ENCODE measurements at places on chromosomes 12 and 14.
A peak's percentile ranks its signal among the peaks of the same experiment; 100 is the strongest.

DNA sequence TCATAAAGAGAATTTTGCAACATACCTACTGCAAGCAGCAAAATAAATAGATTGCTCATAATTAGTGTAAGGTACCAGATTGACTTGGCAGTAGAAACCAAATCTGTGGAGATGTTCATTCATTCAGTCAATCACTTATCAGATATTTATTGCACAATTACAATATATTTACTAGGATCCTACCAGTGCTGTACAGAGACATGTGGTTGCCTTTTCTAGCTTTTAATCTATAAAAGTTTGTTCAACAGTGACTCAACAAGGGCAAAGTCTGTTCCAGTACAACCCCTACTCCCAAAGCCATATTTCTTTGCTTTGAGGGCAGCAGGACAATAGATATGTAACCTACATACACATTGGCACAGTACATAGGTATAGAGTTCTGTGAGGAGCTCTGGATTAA lies 27.3 kb downstream of the ABCD2 start:
- H3K27me3 ChIP-seq: no peaks in the 10 kb centered on the region
- DNase-seq: no peak
- no peak overlapping the region for H3K27ac ChIP-seq
- H3K4me3 ChIP-seq: no peak overlapping the region
- H3K4me1 ChIP-seq: peaks cover 3% of the 10 kb centered on the region

- no peak for DNase-seq
- no peaks in the 10 kb centered on the region for H3K27me3 ChIP-seq
- H3K4me1 ChIP-seq: no peaks in the 10 kb centered on the region
- H3K36me3 ChIP-seq: peaks cover 11% of the 10 kb centered on the region
- H3K27ac ChIP-seq: no peak overlapping the region
Measured at GRCh38 chr12:100289038-100289437, 22.1 kb downstream of the SCYL2 start.

GRCh38 chr12:117412465-117413188 lies 51.2 kb upstream of the NOS1 start:
- DNase-seq: no peak
- H3K4me3 ChIP-seq: no peak overlapping the region
- peaks cover 26% of the 10 kb centered on the region for H3K27me3 ChIP-seq
- H3K27ac ChIP-seq: no peak overlapping the region
- no peaks in the 10 kb centered on the region for H3K4me1 ChIP-seq

- DNase-seq: no peak
- no peaks in the 10 kb centered on the region for H3K36me3 ChIP-seq
- H3K27me3 ChIP-seq: no peaks in the 10 kb centered on the region
Measured at GRCh38 chr12:20351406-20351805, 16.9 kb upstream of the PDE3A start.

- no peaks in the 10 kb centered on the region for H3K36me3 ChIP-seq
- H3K27ac ChIP-seq: no peak overlapping the region
- no peak overlapping the region for H3K4me3 ChIP-seq
Measured at GRCh38 chr12:131025939-131026702, 72.4 kb downstream of the ADGRD1 start.

DNA sequence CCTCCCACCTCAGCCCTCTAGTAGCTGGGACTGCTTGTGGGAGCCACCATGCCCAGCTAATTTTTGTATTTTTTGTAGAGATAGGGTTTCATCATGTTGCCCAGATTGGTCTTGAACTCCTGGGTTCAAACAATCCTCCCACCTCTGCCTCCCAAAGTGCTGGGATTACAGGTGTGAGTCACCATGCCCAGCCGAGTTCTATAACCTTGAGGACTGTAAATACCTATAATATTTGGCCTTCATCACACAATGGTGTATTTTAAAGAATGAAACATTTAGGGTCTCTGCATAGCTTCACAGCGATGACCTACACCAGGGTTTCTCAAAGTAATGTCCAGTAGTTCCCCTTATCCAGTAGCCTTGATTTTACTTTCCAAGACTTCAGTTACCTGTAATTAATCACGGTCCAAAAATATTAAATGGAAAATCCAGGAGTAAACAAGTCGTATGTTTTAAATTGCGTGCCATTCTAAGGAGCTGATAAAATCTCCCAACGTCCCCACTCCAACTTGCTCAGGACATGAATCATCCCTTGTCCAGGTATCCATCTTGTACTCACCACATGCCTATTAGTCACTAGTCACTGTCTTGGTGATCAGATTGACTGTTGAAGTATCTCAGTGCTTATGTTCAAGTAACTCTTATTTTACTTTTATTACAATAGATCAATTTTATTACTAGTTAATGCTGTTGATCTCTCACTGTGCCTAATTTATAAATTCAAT lies 368.2 kb downstream of the BTG1 start:
- peaks cover 7% of the 10 kb centered on the region for H3K4me1 ChIP-seq
- H3K27me3 ChIP-seq: no peaks in the 10 kb centered on the region
- no peak for DNase-seq
- H3K4me3 ChIP-seq: no peak overlapping the region

GRCh38 chr12:16756833-16757555 lies 151.0 kb upstream of the LMO3 start:
- H3K4me1 ChIP-seq: no peaks in the 10 kb centered on the region
- no peaks in the 10 kb centered on the region for H3K36me3 ChIP-seq
- no peak for DNase-seq
- no peak overlapping the region for H3K4me3 ChIP-seq
- H3K27ac ChIP-seq: no peak overlapping the region

DNA sequence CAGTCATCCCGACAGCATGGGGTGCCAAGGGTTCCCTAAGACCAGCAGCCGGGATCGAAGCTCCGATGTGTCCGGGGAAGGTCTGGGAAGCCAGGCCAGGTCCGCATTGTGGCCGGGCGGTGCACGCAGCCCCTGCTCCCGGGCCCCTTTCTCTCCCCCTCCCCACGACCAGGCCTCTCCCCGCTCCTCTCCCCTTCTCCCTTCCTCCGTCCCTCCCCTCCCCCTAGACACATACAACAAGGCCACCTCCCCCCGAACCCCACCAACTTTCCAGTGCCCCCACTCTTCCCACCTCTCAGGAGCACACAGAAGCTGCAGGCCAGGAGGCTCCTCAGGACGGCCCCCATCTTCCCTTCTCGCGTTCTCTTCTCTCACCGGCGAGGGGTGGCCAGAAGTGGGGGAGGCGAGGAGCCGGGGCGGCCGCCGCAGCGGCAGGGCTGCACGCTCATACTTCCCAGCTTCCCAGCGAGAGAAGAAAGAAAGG lies 413 bp downstream of the LRP6 start:
- no peak overlapping the region for H3K27ac ChIP-seq
- peaks cover 13% of the 10 kb centered on the region for H3K4me1 ChIP-seq
- no peak for DNase-seq
- H3K4me3 ChIP-seq: peak overlapping the region; percentile 84

- H3K4me3 ChIP-seq: no peak overlapping the region
- no peaks in the 10 kb centered on the region for H3K36me3 ChIP-seq
- H3K27ac ChIP-seq: no peak overlapping the region
Measured at GRCh38 chr12:100955139-100955538, 160.6 kb downstream of the ANO4 start.

GRCh38 chr12:54759751-54760150 lies 94.6 kb upstream of the MUCL1 start:
- no peak for DNase-seq
- no peak overlapping the region for H3K27ac ChIP-seq
- H3K4me3 ChIP-seq: no peak overlapping the region

DNA sequence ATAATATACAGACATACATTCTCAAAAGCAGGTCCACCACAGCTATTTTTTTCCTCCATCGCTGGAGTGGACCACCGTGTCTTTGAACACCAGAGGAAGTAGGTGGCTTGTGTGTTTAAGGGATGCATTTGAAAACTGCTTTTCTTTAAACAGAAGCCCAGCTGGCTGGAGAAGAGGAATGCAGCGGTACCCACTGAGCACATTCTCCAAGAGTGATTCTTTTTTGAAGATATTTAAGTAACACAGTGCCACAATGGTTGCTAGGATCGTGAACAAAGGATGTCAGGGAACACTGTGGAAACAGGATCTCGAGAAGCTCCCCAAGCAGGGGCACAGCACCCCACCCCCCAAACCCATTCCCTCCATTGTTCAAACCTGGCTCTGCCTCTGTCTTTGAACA lies 286.6 kb upstream of the PWP1 start:
- no peak overlapping the region for H3K4me3 ChIP-seq
- H3K27ac ChIP-seq: no peak overlapping the region
- H3K4me1 ChIP-seq: peaks cover 31% of the 10 kb centered on the region
- peaks cover 6% of the 10 kb centered on the region for H3K36me3 ChIP-seq

DNA sequence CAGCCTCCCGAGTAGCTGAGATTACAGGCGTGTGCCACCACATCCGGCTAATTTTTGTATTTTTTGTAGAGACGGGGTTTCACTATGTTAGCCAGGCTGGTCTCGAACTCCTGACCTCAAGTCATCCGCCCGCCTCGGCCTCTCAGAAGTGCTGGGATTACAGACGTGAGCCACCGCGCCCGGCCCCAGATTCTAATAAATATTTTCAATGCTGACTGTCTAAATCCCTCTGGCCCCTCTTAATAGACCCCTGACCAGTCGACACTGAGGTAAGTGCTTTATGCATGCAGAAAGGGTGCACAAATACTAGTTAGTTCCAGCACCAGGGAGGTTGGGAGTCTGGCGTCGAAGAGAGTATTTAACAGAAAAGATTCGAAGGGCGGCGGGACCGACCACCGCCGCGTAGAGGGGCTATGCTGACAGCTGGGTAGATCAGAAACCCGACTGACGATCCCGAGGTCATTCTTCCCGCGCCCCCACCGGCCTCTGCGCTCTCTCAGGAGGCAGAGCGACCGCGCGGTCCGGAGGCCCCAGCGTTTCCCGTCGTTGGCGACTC lies 1.1 kb upstream of the SPATS2 start:
- H3K4me3 ChIP-seq: peak overlapping the region; percentile 95
- H3K4me1 ChIP-seq: peaks cover 17% of the 10 kb centered on the region
- peak overlapping the region; percentile 94 for H3K27ac ChIP-seq
- H3K27me3 ChIP-seq: no peaks in the 10 kb centered on the region

DNA sequence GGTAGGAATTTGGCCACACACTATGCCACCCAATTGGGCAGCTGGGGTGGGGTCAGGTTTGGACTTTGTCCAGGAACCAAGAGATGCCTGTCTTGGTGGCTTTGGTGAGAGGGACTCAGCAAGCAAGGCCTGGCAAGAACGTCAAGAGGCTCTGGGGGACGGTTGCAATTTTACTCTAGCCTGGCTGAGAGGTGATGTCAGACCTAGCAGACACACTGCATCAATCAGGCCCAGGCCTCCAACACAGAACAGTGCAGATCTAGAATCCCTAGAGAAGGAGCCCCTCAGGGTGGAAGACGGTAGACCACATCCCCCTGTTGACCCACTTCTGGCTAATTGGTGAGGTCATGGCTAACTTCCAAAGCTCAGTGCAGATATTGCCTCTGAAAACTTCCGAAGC lies 1.6 kb upstream of the UNC119B start:
- no peak overlapping the region for H3K4me3 ChIP-seq
- H3K36me3 ChIP-seq: no peaks in the 10 kb centered on the region
- DNase-seq: no peak
- H3K27me3 ChIP-seq: no peaks in the 10 kb centered on the region

- no peak overlapping the region for H3K4me3 ChIP-seq
- H3K36me3 ChIP-seq: no peaks in the 10 kb centered on the region
Measured at GRCh38 chr12:102498471-102498870, 18.1 kb upstream of the IGF1 start.

GRCh38 chr12:41970744-41971143 lies 173.9 kb downstream of the GXYLT1 start:
- no peaks in the 10 kb centered on the region for H3K4me1 ChIP-seq
- no peaks in the 10 kb centered on the region for H3K27me3 ChIP-seq
- no peaks in the 10 kb centered on the region for H3K36me3 ChIP-seq
- DNase-seq: no peak
- no peak overlapping the region for H3K27ac ChIP-seq

DNA sequence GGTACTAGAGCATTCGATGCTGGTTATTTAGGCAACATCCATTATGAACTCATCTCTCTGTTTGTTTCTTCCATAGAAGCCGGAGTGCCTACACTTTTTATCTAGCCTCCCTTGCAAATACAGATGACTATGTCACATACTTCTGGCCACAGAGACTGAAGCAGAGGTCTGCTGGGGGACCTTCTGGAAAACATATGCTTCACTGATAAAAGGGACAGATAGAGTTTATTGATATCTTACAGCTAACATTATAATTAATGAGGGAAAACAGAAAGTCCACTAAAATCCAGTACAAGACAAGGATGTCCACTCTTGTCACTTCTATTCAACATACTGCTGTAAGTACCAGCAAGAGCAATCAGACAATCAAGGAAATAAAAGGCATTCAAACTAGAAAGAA lies 104.3 kb upstream of the FAR2 start:
- H3K27ac ChIP-seq: no peak overlapping the region
- H3K36me3 ChIP-seq: no peaks in the 10 kb centered on the region
- peaks cover 35% of the 10 kb centered on the region for H3K27me3 ChIP-seq
- no peaks in the 10 kb centered on the region for H3K4me1 ChIP-seq
- H3K4me3 ChIP-seq: no peak overlapping the region

- H3K27ac ChIP-seq: no peak overlapping the region
- no peak for DNase-seq
- no peak overlapping the region for H3K4me3 ChIP-seq
- H3K4me1 ChIP-seq: peaks cover 13% of the 10 kb centered on the region
- H3K27me3 ChIP-seq: no peaks in the 10 kb centered on the region
Measured at GRCh38 chr14:105323663-105324062, 9.1 kb downstream of the PACS2 start.

- H3K27ac ChIP-seq: no peak overlapping the region
- H3K27me3 ChIP-seq: peaks cover 46% of the 10 kb centered on the region
- H3K36me3 ChIP-seq: no peaks in the 10 kb centered on the region
- H3K4me3 ChIP-seq: peak overlapping the region; percentile 78
Measured at GRCh38 chr12:32895688-32896431, 717 bp downstream of the PKP2 start.

- H3K36me3 ChIP-seq: no peaks in the 10 kb centered on the region
- no peak overlapping the region for H3K4me3 ChIP-seq
- no peaks in the 10 kb centered on the region for H3K27me3 ChIP-seq
- H3K27ac ChIP-seq: no peak overlapping the region
- no peaks in the 10 kb centered on the region for H3K4me1 ChIP-seq
Measured at GRCh38 chr12:39000370-39000769, 95.0 kb upstream of the CPNE8 start.

DNA sequence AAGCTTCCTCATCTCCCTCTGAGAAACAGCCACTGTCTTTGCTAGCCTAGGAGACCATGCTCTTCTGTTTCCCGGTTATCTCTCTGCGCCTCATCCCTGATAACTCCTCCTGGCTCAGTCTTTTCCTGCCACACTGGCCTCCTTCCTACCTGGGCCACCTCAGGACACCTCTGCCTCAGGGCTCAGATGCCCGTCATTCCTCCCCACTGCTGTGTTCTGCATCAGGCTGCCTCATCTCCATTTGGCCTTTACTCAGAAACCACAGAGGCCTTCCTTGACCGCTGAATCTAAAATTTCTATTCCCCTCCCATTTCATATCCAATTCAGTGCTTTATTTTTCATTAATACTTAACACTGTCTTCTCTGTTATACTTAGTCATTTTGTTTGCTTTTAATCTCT lies 311.0 kb upstream of the RGS6 start:
- no peak for DNase-seq
- no peaks in the 10 kb centered on the region for H3K27me3 ChIP-seq
- peaks cover 24% of the 10 kb centered on the region for H3K36me3 ChIP-seq
- peaks cover 3% of the 10 kb centered on the region for H3K4me1 ChIP-seq
- no peak overlapping the region for H3K27ac ChIP-seq

GRCh38 chr12:19457561-19457960 lies 18.3 kb downstream of the AEBP2 start:
- no peak overlapping the region for H3K4me3 ChIP-seq
- peak overlapping the region; percentile 11 for H3K27ac ChIP-seq
- H3K27me3 ChIP-seq: no peaks in the 10 kb centered on the region
- peaks cover 55% of the 10 kb centered on the region for H3K4me1 ChIP-seq
- DNase-seq: no peak
